AG10803 (cell line): ENCODE measurements at places on chromosomes 1 and 21.

DNA sequence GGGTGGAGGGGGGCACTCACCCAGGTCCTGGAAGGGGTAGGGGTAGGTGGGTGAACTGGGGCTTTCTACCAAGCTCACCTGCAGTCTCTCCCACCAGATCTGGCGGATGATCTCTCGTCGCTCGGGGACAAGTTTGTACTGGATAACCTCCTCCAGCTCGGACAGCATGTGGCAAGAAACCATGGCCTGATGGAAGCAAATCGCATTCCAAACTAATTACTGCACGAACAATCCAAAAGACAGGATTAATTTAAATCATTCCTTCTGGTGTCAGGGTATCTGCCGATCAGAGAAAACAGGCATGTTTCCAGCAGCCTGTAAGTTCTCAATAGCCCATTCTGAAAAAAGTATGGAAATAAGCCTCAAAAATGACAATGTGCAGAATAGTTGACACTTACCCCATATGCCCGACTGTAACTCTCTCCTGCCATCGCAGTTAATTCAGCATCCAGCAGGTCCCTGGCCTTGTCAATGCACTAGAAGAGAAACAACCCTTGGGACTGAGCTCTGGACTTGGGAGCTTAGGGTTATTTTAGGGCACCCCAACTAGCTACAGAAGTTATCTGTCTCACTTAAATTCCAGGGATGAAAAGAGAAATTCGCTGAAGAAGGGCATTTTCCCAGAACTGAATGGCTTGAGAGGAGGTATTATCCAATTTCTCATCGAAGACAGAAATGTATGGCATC is 44.4 kb upstream of the ANGPTL7 start:
- no peak for DNase-seq

DNA sequence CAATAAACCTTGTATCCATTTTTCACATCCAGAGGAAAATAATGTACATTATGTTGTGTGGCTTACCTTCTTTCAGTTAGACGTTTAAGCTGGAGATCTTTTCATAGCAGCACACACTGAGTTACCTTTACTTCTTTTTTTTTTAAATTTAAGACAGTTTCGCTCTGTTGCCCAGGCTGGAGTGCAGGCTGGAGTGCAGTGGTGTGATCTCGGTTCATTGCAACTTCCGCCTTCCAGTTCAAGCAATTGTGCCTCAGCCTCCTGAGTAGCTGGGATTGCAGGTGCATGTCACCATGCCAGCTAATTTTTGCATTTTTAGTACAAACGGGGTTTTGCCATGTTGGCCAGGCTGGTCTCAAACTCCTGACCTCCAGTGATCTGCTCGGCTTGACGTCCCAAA is 7.4 kb upstream of the CAMTA1 start:
- no peak for DNase-seq

- peak; percentile 98 for DNase-seq
Observed at GRCh38 chr1:179142889-179143299, 61.0 kb downstream of the TOR3A start.

- no peak for DNase-seq
Observed at GRCh38 chr1:46221749-46222148, 18.6 kb downstream of the LURAP1 start.

GRCh38 chr1:65196926-65197325 is 48.9 kb downstream of the AK4 start:
- no peak for DNase-seq

DNA sequence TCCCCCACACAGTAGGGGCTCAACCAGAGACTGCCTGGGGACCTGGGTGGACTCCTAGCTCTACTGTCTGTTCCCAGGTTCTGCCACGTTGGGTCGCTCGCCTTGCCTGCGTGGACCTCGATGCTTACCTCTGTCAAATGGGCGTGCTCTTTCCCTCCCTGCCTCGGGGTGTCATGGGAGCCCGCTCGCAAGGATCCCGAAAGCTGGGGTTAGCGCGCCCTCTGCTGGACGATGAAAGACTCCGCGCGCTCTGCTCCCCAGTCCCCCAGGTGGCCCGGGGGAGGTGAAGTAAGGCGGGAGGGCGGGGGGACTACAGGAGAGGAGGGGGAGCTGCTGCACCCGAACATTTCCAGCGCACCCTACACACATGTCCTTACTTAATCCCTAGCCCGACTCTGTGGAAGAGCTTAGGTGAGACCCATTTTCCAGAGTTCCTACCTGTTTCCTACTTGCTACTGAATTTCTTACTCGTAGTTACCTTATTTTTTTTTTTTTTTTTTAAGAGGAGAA is 2.3 kb upstream of the BSND start:
- DNase-seq = peak; percentile 47

DNA sequence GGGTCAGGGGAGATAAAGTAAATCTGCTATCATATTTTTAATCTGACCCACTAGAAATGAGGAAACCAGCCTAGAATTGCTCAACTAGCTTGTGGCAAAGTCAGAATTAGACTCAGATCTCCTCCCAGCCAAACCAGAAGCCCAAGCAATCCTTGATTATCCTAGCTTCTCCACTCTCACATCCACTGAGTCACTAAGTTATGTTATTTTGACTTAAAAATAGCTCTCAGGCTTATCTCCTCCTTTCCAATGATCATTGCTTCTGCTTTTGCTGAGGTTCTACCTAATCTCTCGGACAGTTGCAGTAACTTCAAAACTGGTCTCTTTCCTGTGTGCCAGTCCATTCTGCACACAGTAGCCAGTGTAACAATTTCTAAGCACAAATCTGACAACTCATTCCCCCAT is 22.9 kb downstream of the OVAAL start:
- peak; percentile 65 for DNase-seq
